ENCODE measurements at places on chromosomes 5 and 9.

GRCh38 chr5:65970481-65971367 is 44.3 kb downstream of the ERBIN start:
- DNase-seq, result no peak

DNA sequence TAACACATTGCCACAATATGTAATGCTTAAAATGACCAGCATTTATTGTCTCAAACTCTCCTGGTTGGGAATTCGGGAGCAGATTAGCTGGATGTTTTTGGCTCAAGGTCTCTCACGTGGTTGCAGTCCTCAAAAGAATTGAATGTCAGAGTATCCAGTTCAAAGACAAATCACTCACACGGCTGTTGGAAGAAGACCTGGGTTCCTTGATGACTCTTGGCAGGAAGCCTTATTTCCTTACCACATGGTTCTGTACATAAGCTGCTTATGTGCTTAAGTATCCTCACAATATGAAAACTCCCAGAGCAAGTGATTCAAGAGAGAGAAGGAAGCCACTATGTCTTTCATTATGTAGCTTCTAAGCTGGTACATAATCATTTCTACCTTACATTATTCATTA is 230.3 kb upstream of the PTPRD start:
- no peak for DNase-seq

DNA sequence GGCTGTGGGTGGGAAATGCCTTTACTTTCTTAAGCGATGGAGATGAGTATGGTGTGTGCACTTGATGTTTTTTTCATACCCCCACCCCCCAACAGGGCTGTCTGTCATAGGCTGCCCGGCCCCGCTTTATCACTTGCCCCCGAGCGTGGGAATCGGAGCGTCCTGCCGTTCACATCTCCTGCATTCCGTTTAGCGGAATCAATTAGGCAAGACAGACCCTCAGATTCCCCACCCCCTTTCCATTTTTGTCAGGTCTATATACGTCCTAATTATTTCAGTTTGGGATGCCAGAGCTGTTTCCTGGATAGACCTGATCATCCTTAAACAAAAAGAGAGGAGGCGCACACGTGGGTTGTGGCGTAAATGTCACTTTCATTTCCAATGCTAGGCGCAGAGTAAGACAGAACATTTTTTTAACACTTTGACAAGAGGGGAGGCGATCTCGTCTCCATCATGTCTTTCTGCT is 217.2 kb downstream of the MEF2C start:
- DNase-seq, result no peak

DNA sequence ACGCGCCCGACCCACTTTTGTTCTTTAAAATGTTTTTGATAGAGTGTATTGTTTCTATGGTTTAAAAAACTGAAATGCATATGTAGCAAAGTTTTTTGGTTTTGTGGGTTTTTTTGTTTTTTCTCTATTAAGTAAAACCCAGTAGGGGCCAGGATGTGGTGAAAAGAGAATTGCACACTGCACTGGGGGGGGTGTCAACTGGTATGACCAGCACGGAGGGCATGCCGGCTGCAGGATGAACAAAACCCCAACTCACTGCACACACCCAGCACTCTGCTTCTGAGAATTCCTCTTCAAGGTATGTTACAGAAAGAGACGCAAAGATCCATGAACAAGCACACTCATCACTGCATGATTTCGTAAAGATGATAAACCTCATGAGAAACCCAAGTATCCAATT is 75.0 kb downstream of the STK10 start:
- no peak for DNase-seq

DNA sequence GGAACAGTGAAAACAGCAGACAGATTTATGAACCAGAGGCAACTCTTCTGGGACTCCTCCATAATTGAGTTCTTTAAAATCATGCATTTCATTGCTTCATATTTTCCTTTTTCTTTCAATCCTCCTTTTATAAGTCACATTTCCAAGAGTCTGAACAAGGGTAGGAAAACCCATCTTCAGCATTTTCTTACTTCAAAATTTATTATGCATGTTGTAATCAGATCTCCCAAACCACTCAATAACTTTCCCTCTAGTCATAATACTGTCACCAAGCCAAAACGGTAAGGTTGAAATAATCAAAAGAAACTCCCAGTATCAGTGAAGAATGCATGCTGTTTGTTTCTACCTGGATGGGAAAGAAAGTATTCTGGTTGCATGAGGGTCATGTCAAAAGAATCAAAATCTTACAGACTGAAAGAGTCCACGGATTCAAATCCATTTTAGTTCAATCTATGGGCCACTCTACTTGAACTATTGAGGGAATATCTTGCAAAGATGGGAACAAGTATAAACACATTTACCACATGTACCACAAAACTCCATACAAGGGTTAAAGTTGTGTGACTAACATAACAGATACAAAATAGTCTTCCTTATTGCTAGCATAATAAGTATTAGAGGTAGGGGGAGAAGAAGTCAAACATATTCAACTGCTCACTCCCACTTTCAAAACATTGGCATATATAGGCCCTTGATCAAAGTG is 797.3 kb downstream of the MAT2B start:
- no peak for DNase-seq

DNA sequence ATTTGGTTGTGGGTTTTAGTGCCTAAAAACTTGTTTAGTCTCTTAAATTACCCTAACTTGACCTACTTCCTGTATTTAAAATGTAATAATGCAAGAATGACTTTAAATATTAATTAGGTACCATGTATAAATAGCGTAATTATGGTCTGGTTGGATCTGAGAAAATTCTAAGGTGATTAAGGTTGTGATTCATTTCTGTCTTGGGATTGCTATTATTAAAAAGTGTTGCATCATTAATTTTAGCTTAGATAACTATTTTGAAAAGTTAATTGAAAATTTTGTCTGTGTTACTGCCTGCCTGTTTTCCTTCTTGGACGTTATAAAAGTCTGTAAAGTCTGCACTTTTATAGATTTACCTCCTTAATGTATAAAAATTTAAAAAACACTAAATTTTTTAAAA is 11.8 kb downstream of the LRRC70 start:
- no peak for DNase-seq

GRCh38 chr5:131640043-131640856 is 5.2 kb upstream of the RAPGEF6 start:
- DNase-seq, result no peak

GRCh38 chr5:180334751-180335613 is 18.2 kb downstream of the GFPT2 start:
- peak; percentile 21 for DNase-seq
